Left renal cortex interstitium (tissue), 4 donors: ENCODE measurements at places on chromosomes 3 and 15. TPM values are rescaled to one million over a fixed set of nuclear protein-coding genes. Genes with fewer than 3 reads are reported as not detected.

CCDC191 gene
- polyA plus RNA-seq, result 11.6 TPM

PRR23A gene
- not detected for polyA plus RNA-seq

TEX55 gene
- polyA plus RNA-seq, result 0.08 TPM

ENTPD3 gene
- 2.1 TPM for polyA plus RNA-seq

KIF7 gene
- 9.1 TPM for polyA plus RNA-seq

SRGAP3 gene
- polyA plus RNA-seq, result 13.8 TPM

AQR gene
- polyA plus RNA-seq, result 40.9 TPM

GRK7 gene
- 0.08 TPM for polyA plus RNA-seq

DNA sequence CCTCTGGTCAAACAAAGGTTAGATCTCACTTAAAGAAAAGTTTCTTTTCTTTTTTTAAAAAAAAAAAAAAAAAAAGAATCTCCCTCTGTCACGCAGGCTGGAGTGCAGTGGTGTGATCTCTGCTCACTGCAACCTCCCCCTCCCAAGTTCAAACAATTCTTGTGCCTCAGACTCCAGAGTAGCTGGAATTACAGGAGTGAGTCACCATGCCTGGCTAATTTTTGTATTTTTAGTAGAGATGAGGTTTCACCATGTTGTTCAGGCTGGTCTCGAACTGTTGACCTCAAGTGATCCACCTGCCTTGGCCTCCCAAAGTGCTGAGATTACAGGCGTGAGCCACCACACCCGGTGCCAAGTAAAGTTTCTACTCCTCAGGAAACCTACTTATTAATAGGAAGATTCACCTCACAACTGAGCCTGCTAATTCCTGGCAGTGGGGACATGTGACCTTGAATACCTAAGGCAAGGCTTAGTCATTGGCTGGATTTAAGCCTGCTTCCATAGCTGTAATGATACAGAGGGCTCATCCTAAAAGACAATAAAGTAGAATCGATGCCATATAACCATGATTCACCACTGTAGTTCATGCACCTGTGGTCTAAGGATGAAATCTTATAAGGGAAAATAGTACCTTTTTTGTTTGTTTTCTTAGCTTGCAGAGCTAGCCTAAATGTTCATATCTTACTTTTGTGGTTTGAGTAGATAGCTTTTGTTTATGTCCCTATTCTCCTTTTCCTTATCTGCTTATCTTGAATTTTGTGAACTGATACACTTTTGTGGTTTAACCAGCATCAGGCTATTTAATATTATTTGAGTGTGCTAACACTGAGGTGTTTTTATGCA lies 24.8 kb upstream of the RBMS3 start:
- no peak for DNase-seq

GRCh38 chr15:101599091-101599490 lies 53.1 kb downstream of the TM2D3 start:
- no peak for DNase-seq

- DNase-seq, result no peak
These were observed 193.6 kb downstream of the TP63 start for GRCh38 chr3:189824629-189825312.

- DNase-seq, result no peak
These were observed 75.2 kb downstream of the FBXL22 start for GRCh38 chr15:63672369-63672768.

DNA sequence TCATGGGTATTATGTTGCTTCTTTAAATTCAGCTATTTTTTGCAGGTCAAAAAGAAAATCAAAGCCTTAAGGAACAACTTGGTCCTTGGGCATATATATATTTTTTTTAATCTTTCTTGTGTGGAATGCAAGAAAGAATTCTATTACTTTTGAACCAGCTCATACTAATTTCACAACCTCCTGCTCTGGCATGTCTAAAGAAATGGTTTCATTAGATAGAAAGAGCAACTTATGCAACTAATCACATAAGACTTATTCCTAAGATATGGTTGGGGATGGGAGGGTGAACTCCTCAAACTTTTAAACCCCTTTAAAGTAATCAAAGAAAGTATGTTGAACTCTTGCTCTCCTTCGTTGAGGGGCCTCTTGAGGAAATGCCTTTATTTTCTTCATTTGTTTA lies 114.9 kb downstream of the GMNC start:
- DNase-seq, result no peak

- DNase-seq, result no peak
These were observed 5.9 kb upstream of the GRAMD2A start for GRCh38 chr15:72203507-72203837.

DNA sequence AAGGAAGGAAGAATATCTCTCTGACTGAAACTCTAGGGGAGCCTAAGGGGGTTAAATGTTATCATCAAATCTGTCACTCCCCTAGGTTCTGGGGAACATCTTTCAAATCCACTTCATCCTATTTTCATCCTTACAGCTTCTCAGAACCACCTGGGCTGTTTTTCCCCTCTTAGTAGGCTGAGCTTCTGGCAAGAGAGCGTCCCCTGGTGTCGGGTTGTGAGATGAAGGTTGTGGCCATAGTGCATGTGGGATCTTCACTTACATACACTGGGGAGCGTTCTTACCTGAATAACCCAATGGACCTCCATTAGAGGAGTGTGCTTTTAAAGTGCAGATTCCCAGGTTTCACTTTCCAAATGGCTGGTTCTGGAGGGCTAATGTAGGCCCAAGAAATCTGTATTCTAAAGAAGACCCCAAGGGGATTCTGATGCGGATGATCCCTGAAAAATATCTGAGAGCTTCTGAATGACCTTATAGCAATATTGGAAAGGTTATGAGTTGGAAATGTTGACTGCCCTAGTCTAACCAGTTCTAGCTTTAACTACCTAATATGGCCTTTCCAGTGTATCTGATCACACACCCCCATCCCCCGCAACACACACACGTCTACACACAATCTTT lies 663.7 kb downstream of the AGBL1 start:
- DNase-seq, result peak; percentile 12

- no peak for DNase-seq
These were observed 19.9 kb upstream of the HEG1 start for GRCh38 chr3:125075738-125076137.

DNA sequence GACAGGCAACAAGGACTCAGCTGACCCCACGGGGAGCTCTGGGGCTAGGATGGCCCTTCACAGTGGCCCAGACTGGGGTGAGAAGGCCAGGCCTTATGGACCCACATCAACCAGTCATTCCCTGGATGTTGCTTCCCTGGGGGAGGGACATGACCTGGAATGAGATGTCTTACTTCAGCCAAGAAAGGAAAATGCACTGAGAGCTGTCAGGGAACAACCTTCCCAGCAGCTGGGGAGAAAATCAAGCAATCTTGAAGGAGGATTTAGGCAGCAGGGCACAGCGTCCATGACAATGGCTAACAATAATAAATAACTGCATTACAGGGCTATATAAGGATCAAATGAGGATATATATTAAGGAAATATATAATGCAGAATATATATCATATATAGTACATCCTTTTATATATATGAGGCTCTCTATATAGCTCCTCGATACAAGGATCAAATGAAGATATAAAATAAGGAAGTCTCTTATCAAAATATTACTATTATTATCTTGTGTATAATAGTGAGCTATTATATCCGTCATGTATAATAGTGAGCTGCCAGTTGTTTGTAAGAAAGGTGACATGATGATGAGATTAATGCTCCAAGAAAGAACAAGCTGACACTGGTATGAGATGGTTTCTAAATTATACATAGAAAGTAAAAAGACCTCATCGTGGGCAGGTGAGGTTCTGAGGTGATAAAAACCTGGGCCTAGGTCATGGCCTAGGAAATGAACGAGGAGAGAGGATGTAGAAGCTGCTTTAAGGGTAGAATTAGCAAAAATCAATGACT lies 117.8 kb upstream of the LIPC start:
- no peak for DNase-seq

DNA sequence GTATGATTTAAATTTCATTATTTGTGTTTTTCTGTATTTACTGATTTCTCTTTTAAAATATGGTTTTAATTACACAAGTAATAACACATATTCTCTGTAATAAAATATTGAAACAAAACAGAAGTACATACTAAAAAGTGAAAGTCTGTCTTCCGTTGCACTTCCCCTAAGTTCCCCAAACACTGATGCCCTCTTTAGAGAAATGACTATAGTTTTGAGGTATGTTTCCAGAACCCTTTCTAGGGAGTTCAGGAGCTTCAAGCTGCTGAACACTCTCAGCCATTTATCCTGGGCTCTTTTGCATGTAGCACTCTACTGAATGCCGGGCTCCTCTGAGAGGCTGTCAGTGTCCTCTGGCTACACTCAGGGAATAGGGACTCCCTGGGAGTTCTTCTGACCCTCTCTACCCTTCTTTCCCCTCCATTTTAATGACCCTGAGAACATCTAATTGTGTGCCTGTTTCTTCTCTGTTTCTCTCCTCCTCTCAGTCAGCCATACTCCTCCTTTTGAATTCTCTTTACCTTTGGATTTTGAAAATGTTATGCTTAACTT lies 60.4 kb upstream of the KCNAB1 start:
- no peak for DNase-seq

GRCh38 chr3:27715863-27716262 lies 6.3 kb downstream of the EOMES start:
- no peak for DNase-seq

- no peak for DNase-seq
These were observed 1.1 kb downstream of the TP63 start for GRCh38 chr3:189632242-189632641.

DNA sequence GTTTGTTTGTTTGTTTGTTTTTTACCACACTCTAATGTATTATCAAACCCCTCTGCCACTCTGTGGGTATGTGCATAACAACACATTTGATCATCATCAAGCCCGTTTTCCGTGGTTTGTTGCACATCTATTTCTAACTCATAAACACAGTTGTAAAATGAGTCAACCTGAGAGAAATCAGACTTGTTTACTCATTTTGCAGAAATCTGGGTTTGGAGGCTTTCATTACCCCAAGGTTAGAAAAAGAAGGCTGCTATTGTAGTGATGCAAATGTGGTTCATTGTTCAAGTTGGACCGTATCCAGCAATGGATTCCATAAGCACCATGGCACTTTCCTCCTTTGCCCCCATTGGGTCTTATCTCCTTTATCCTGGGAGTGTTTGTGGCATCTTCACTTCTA lies 353.2 kb upstream of the SOX2 start:
- DNase-seq, result no peak

DNA sequence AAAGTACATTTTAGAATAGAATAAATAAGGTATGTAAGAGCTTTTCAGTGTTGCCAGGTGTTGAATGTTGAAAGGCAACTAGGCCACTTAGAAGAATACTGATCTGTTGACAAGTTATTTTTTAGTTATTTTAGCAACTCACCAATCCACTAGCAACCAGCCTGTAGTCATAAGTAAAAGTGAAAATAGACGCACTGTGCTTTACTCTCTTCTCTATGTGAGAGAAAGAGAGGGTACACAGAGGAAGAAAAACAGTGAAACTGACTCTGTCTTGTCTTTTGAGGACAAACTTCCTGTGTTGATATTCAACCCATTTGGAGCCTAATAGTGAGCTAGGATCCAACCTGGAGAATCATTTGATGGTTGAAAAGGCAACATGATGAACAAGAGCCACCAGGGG lies 327.1 kb upstream of the GOLIM4 start:
- DNase-seq, result no peak

GRCh38 chr3:79517766-79518413 lies 249.9 kb downstream of the ROBO1 start:
- DNase-seq, result no peak

DNA sequence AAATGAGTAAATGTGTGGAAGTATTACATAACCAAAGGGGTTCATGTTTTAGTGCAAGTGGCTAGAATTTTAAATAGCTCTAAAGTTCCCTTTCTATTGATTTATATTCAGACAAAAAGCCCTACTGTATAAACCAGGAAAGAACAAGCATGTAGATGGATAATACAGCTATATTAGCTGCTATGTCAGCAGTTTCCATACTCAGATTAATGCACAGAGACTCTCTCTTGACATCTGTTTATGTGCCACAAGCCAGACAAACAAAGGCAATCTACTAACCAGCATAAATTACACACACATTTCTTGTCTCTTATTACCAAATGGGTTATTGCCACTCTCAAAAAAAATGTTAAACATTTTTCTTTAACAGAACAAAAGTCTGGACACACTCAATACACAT lies 760.1 kb upstream of the NECTIN3 start:
- DNase-seq, result no peak

GRCh38 chr3:154131830-154132229 lies 10.6 kb downstream of the ARHGEF26 start:
- no peak for DNase-seq

DNA sequence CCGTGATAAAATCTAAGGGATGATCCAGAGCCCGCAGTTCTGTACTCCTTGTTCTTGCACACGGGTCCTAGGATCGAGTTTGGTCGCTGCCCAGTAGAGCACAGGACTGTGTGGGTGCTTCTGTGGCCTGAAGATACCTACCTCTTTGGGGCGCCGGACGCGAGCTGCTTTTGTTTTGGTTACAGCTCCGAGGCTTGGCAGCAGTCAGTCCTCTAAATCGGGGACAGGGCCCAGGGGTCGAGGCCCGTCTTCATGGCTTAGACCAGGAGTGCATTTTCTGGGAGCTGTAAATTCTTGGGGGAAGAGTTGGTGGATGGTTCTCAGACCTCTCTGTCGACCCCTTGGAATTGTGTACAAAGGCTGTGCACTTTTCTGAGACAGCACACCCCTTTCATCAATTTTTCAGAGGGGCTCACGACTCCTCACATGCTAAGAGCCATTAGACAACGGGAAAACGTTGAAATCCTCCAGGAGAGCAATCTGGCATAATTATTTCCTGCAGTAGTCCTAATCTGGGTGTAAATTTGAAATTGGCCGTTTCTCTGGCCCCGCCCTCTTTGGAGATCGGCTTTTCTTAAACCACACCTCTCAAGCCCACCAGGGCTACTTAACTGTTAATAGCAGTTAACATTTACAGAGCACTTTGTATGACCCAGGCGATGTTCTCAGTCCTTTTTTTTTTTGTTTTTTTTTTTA lies 928 bp downstream of the CEP97 start:
- peak; percentile 43 for DNase-seq

DNA sequence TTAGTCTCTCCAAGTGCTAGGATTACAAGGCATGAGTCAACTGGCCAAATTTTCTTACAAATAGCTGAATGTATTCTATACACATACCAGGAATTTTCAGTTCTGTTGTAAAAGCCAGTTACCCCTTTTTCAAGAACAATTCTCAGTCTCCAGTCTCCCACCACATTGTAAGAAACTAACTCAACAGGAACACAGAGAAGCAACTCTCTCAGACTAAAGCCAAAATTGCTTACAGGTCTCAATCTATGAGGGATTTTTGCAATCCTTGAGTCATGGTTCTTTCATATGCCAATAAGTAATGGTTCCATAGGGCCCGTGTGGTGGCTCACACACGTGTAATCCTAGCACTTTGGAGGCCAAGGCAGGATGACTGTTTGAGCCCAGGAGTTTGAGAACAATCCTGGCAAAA lies 8.5 kb downstream of the IP6K2 start:
- no peak for DNase-seq

DNA sequence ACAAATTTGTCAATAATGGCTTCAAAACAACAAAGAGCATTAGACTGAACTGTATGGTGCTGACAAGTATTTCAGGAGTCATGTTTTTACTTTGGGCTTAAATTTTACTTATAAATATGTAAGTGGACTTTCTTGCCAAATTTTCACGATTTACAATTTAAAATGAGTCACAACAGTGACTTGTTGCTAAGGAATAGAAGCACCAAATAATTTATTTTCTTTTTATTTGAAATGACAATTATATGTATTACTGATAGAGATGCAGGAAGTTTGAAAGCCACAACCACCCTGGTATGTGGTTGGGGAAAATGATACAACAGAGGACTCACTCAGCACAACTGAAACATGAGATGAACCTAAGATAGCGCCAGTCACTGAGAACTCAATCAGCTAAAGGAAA lies 90.3 kb downstream of the FMN1 start:
- DNase-seq, result no peak

- no peak for DNase-seq
These were observed 671.2 kb downstream of the SI start for GRCh38 chr3:164407111-164407510.
